Hematopoietic multipotent progenitor cell (in vitro differentiated cells): ENCODE measurements at places on chromosomes 5 and 9.

- DNase-seq, result no peak
Measured at GRCh38 chr9:82546136-82546535, 516.8 kb downstream of the RASEF start.

DNA sequence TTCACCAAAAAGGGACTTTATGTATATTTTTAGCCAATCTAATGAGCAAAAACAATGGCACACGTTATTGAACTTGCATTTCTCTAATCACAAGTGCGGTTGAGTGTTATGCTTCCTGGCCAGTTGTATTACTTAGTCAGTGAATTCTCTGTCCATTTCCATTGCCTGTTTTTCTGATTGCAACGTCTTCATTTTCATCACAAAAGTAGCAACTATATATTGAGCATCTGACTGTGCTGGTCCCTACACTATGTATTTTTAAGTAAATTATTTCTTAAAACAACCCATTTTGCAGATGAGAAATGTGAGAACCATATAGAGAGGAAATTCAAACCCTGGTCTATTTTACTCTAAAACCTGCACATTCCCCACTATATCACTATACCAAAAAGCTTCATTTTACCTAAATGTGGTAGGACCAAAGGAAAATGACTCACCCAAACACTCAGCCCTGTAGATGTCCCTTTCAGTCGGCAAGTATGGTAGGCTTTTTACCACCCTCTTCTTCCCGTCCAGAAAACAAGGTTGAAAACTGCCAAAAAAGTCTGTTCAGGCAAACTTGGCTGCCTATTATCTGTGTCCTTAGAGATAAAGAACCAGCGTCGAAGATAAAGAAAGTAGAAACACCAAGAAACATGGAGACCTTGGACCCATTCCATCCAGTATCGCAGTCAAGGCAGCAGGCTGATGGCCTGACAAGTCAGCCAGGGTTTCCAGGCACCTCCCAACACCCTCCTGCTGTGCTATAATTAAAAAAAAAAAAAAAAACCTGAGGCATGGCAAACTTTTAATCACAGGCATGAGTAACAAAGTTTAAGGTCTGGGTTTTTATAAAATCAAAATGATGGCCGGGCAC lies 18.8 kb upstream of the FAM13B start:
- no peak for DNase-seq

GRCh38 chr9:75812141-75812540 lies 78.3 kb upstream of the PCSK5 start:
- no peak for DNase-seq

- DNase-seq, result no peak
Measured at GRCh38 chr5:89480406-89481007, 597.5 kb upstream of the MEF2C start.

GRCh38 chr5:129177451-129177850 lies 82.9 kb downstream of the ISOC1 start:
- DNase-seq, result no peak
